Activated CD4-positive, alpha-beta T cell treated with anti-CD3 and anti-CD28 coated beads for 36 hours (primary cell): ENCODE measurements at places on chromosomes 5 and 9.

DNA sequence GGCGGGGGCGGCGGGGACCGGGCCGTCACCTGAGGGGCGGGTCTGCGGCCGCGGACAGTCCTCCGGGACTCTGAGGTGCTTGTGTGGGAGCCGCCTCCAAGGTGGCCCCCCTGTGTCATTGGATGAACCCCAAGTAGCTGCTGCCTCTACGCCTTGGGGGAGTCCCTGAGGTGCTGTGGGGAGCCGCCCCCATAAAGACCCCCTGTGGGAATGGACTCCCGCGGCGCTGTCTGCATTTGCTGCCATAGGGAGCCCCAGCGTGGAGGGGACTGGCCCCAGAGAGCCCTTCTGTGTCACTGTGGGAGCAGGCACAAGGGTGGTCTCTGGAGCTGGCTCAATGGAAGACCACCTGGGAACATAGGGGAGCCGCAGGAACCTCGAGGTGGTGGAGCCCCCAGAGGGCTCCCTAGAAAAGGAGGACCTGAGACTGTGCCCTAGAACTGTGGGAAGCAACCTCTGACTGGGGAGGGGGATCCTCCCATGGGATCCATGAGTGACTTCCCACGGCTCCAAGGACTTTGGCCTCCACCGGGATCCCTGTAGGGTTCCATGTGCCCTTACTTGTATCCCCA, 412 bp downstream of the PHF24 start:
- no peak for DNase-seq

- DNase-seq: no peak
These were observed 26.9 kb downstream of the RASEF start for GRCh38 chr9:83036043-83036442.

DNA sequence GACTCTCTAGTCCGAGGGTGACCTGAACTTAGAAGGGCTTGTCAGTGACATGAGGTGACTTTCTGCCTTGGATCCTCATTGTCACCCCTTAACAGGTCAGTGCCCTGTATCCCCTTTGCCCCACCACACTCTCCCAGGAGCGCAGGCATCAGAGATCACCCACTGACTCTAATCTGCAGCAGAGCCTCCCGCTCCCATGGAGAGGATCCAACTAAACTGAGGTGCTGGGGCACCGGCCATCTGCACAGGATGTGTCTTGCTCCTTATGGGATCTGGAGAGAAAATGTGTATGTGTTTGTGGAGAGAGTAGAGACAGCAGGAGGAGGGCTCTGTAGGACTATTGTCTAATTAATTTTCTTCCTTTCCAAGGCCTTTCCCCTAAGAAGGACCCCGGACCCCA, 213.7 kb downstream of the ROR2 start:
- no peak for DNase-seq

- DNase-seq: no peak
These were observed 12.0 kb downstream of the LRRC26 start for GRCh38 chr9:137157618-137158415.

DNA sequence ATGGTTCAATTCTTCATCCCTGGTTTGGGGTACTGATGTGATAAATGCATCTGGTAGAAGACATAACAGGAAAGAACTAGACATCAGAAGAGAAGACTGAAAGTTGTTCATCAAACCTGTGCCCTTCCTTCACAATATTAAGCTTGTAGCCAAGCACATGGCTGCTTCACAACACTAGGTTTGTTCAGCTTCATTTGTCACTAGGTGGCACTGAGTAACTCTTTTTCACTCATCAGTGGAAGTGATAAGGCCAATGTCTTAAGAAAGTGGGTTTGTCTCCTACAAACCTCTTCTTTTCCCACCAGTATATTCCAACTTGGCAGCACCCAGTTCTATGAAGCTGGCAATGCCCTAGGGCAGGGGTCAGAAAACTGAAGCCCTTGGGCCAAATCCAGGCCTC, 26.9 kb downstream of the ZNF484 start:
- DNase-seq: no peak
